ENCODE measurements at places on chromosomes 7 and 10. TPM values are rescaled to one million over a fixed set of nuclear protein-coding genes. Genes with fewer than 3 reads are reported as not detected.

NDUFA5 gene
- total RNA-seq, result 82.3 TPM

PLA2G12B gene
- not detected for total RNA-seq

SNCG gene
- 24.2 TPM for total RNA-seq

RTKN2 gene
- not detected for total RNA-seq

DNA sequence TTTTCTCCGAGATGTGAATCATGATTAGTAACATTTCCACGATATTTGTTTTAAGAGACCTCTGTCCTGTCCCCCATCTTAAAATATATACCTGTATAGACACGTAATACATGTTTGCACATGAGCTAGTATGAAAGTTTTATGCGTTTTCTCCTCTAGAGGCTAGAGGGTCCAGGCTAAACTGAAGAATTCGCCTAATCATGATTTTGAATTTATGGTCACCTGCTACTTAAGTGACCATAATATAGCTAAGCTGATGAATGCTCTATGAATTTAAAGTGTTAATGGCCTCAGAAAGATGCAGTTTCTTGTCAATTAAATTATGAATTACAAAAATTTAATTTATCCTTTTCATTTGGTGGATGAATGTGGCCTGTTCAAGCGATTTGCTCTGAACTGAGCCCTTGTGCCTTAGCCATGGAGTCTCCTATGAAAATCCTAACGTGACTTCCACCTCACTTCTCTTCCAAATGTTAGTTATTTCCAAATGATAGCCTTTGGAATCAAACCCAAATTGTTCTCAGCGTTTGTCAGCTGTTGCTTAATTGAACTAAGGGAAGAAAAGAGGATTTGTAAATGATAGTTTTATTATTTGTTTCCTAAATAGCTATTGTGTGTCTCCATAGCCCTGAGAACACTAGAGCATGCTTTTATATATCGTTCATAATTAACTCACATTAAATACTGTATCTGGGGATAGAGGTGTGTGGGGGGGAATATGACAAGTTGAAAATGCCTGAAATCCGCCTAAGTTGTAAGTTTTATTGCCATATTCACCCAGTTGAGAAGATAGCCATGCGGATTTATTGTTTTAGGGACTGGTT is 2.3 kb downstream of the CELF2 start:
- H3K4me3 ChIP-seq, result no peak overlapping the region
- DNase-seq, result no peak
- H3K4me1 ChIP-seq, result peaks cover 6% of the 10 kb centered on the region
- H3K27ac ChIP-seq, result no peak overlapping the region
- H3K27me3 ChIP-seq, result no peaks in the 10 kb centered on the region
- no peaks in the 10 kb centered on the region for H3K36me3 ChIP-seq

DNA sequence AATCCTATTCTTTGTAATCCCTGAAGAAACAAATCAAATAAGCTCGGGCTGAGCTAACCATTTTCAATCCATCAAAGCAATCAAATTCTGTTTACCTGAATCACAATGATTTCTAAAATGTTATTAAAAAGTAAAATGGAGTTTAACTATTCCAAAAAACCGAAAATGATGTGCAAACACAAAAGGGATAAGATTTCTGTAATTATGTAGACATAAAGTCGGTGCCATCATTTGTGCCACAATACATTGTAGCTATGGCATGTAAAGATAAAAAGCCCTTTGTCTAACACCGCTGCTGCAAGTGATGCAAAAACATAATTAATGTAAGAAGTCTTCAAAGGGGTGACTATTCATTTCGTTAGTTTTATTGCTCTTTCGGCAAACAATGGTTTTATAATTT is 125.1 kb upstream of the FAM204A start:
- peaks cover 18% of the 10 kb centered on the region for H3K27me3 ChIP-seq
- no peak overlapping the region for H3K4me3 ChIP-seq
- no peak for DNase-seq
- H3K4me1 ChIP-seq, result no peaks in the 10 kb centered on the region
- no peaks in the 10 kb centered on the region for H3K36me3 ChIP-seq

GRCh38 chr7:44852590-44852989 is 4.7 kb upstream of the H2AZ2 start:
- H3K27me3 ChIP-seq, result no peaks in the 10 kb centered on the region
- H3K4me1 ChIP-seq, result peaks cover 8% of the 10 kb centered on the region
- H3K27ac ChIP-seq, result no peak overlapping the region

GRCh38 chr10:119119400-119119799 is 15.5 kb downstream of the DENND10 start:
- H3K4me3 ChIP-seq, result no peak overlapping the region
- H3K27me3 ChIP-seq, result no peaks in the 10 kb centered on the region
- DNase-seq, result peak; percentile 21
- H3K36me3 ChIP-seq, result peaks cover 20% of the 10 kb centered on the region
- H3K4me1 ChIP-seq, result peaks cover 7% of the 10 kb centered on the region

- H3K4me3 ChIP-seq, result no peak overlapping the region
- no peak overlapping the region for H3K27ac ChIP-seq
- H3K36me3 ChIP-seq, result no peaks in the 10 kb centered on the region
- no peak for DNase-seq
Observed at GRCh38 chr10:124267911-124268549, 150.7 kb downstream of the OAT start.

DNA sequence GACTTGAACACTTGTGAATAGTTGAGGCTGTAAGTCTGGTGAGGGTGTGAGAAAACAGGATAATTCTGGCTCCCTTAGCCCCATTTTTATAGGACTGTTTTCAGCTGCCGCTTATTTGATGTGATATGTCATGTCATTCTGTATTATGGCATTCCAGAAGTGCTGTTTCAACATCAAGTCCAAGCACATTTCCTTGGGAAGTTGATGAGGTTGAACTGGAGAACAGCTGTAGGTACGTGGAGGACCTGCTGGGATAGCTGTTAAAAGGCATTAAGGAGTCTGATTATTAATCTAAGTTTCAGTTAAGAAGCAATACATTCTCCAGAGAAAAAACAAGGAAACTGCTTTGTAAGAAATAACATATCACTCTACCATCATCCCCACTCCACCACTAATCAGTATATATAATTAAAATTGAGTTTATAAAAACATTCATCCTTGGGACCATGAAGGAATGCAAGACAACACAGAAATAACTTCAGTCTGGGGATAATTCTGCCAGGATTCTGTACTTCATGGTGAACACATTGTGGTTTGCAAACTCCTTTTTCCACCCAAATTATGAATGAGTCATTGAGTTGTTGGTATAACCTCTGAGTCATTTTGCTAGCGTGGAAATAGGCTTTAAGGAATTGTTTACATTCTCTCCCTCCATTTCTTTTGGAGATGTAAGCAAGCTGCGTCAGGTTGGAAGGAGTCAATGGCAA is 39.9 kb upstream of the TMEM229A start:
- no peaks in the 10 kb centered on the region for H3K27me3 ChIP-seq
- H3K27ac ChIP-seq, result no peak overlapping the region
- H3K4me3 ChIP-seq, result no peak overlapping the region
- H3K4me1 ChIP-seq, result no peaks in the 10 kb centered on the region

DNA sequence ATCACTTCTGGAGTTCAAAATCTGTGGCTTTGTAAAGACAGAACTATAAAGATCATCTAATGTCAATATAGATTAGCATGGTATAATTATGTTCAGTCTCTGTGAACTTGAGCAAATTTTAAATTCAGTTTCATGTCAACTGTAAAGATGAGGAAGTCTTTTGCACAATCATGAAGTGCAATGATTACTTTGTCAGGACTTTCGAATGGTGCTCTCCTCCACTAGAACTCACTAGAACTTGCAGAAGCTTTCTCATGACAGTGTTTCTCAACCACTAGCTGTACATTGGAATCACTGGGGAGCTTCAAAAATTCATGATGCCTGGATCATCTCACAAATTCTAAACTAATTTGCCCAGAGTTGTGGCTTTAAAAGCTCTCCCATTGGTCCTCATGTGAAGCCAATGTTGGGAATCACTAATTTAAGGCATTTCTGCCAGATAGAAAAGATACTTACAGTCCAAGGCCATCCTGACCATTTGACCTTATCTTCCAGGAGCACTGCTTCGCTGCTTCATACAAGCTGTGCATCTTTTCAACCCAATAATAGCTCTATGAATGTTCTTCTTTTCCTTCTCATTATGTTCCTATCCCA is 12.9 kb downstream of the OR2AE1 start:
- H3K27ac ChIP-seq, result no peak overlapping the region
- H3K4me1 ChIP-seq, result no peaks in the 10 kb centered on the region
- H3K36me3 ChIP-seq, result no peaks in the 10 kb centered on the region
- no peak overlapping the region for H3K4me3 ChIP-seq
- DNase-seq, result no peak
